ENCODE measurements at places on chromosomes 6 and 20. TPM values are rescaled to one million over a fixed set of nuclear protein-coding genes. Genes with fewer than 3 reads are reported as not detected.

DNA sequence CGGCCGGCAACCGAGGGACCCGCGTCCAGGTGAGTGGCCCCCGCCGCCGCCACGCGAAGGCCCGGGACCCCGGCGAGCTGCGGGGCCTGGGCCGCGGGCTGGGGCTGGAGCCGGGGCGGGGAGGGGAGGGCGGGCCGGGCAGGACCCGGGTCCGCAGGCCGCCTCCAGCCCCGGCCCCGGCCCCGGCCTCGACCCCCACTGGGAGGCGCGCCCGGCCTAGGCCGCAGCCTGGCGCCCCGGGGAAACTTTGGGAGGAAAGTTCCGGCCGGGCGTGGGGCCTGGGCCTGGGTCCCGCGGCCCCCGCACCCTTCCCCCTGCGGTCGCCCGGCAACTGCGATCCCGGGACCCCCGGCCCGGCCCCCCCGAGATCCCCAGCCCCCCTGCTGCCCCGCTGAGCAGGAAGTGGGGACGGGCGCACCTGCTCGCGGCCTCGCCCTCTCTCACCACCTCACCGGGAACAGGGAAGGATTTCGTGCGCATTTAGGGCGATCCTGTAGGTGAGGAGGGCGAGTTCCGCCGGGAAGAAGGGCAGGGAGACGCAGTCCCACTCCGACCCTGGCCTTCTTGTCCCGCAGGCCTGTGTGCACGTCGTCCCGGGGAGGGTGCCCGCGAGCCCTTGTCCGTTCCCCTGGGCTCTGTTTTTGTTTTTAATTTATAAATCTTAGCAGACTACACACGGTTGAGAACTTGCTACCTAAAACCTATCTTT, 402 bp downstream of the OSBPL2 start:
- DNase-seq: no peak

GRCh38 chr6:46648869-46649492, 3.6 kb downstream of the CYP39A1 start:
- DNase-seq: no peak

DNA sequence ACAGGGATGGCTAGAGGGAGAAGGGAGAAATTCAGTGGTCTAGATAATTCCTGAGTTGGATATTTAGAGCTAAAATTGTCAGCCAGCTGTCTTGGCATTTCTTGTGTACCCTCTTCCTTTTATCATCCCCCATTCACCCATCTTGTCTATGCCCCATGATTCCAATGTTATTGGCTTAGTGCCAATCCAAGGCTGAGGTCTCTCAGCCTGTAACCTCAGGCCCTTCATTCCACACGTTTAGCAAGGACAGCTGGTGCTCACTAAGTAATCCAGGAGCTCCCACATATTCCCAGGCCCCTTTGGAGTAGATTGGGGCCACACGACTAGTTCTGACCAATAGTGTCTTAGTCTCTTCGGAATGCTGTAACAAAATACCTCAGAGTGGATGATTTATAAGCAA, 112.4 kb upstream of the ATXN1 start:
- DNase-seq: no peak

DNA sequence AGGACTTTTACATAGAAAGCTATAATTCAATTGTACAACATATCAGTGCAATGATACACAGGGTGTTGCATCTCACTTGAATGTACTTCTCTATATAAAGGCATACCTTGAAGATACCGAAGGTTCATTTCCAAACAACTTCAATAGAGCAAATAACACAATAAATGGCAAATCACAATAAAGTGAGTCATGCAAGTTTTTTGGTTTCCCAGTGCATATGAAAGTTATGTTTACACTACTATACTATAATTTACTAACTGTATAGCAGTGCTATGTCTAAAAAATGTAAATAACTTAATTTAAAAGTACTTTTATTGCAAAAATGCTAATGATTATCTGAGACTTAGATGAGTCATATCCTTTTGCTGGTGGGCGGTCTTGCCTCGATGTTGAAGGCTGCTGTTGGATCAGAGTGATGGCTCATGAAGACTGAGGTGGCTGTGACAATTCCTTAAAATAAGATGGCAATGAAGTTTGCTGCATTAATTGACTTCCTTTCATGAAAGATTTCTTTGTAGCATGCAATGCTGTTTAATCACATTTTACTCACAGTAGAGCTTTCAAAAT, 188.8 kb downstream of the TASP1 start:
- no peak for DNase-seq

DNA sequence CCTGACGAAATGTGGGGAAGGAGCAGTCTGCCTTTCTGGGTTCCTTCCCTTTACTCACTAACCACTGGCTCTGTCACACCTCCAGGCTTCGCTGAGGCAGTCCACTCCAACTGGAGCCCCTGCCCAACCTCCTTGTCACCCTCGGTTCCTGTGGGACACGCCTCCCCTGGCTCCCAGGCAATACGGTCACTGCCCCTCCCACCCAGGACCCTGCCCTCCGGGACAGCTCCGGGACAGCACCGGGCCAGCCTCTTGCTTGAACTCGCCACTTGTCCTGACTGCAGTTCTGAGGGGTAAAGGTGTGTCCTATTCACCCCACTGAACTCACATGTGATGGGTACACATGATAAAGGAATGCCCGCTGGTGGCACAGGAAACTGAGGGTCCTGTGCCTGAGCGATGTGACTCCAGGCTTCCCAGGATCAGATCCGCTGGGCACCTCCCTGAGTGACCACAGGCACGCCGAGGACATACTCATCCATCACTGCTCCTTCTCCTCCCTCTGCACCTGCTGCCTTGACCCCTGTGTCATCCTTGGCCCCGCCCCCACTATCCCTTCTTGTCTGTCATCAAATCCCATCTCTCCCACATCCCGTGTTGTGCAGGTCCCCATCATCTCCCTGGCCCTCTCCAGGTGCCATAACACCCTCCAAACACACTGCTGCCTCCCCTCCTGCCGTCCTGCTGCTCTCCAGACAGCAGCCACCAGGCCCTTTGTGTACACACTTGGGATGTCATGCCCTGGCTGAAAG, 7.9 kb downstream of the SDCBP2 start:
- DNase-seq: no peak

GRCh38 chr6:2055911-2056310, 189.5 kb downstream of the GMDS start:
- no peak for DNase-seq

GRCh38 chr6:29107758-29108157, at the start of gene OR2J3:
Gene OR2J3, plus strand, starts transcription at chr6:29108058. Its CDS starts 3,833 bp downstream, at chr6:29111891.
- no peak for DNase-seq

GRCh38 chr6:71527886-71528285, 239.3 kb downstream of the OGFRL1 start:
- DNase-seq: no peak

DNA sequence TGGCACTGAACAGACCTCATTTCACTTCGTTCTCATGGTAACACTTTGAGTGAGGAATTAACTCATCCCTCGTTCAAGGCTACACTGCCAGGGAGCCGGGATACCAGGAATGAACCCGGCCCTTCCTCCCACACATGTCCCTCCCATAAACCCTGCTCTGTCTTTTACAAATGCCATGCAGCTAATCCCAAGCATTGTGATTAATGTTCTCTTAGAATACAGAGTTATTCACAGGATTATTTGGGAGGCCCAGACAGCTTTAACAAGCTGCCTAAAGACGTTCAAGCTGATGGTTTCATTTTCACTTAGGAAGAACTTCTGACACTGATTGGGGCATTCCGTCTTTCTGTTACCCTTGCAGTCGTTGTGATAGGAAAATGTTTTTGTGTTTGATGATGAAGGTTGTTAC, 42.5 kb upstream of the CD83 start:
- DNase-seq: no peak

GRCh38 chr6:43014434-43014909, 423 bp downstream of the KLHDC3 start:
- peak; percentile 43 for DNase-seq

DNA sequence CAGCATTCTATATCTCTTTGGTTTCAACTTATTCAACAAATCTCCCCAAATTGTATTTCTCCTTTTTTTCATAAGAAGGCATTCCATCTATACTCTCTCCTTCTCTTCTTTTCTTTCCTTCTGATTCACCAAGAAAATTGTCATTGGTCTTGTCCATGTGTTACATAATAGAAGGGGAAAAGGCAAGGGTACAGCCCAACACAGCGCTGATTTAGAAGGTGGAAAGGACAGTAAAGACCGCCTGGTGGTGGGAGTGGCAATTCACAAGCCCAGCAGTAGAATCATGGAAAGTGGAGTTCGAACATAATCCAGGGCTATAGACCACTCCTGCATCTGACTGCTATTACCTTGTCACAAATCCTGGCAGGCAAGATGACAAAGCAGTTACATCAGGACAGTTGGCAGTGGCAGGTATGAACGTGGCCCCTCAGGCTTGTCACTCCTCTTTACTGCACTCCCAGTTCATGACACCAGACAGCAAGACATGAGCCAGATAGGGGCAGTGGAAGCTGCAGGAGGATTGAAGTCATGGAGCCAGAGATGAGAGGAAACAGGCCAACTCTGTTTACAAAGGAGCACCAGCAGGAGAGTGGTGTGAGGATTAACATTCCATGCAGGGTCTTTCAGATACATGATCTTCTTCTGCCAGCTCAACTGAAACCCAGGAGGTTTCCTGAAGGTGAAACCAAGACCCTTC, 2.1 kb upstream of the TNFAIP3 start:
- no peak for DNase-seq

DNA sequence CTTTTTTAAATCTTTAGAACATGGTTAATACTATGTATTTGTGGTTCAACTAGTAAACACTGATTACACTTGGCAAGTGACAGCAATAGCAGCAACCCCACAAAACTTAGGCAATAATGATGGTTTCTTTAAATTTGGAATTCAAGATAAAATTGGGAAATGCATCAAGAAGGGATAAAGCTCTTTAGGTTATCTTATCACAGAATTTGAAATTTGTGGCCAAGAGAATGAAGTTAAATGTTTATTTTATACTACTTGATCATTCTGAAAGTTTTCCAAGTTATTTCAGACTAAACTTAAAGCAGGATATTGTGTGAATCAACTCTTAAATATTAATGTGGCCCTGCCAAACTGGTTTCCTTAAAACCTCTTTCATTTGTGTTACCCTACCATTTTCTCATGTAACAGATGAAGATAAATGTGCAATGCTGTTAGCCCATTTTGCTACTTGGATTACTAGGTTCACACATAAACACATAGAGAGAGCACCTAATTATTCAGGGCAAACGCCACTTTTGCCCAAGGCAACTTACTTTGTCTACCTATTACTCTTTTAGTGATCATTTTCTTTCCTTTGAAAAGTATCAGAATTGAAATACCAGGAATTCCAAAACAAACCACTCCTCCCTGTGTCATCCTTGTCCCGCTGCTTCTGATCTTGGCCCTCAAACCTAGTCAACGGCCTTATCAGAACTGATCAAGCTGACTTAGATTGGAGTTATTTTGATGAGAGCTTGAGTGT, 186.7 kb upstream of the TENT5A start:
- no peak for DNase-seq

The DEFB126 gene
- polyA plus RNA-seq: not detected

The AVP gene
- not detected for polyA plus RNA-seq

The SYCP2 gene
- 3.6 TPM for polyA plus RNA-seq

The BPIFB1 gene
- polyA plus RNA-seq: not detected

The BHLHE23 gene
- not detected for polyA plus RNA-seq
